ENCODE measurements at places on chromosomes 2 and 18.

- DNase-seq: no peak
Observed at GRCh38 chr18:52136532-52136931, 203.5 kb upstream of the DCC start.

DNA sequence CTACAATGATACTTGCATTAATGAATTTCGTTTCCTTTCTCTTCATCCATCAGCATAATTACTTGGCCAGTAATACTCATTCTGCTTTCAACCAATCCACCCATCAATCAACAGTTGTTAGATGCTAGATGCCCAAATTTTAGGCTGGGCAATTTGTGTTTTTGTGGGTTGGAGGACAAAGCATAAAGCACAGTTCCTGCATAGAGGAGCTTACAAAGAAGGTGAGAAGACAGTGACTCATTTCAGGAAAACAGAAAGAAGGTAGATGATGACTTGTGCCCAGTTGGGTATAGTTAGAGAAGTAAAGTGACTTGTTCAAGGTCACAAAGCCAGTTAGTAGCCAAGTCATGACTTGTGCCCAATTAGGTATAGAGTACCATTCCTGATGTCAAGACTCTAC is 1186.8 kb upstream of the CELF4 start:
- no peak for DNase-seq

- DNase-seq: no peak
Observed at GRCh38 chr18:9987931-9988330, 74.1 kb downstream of the VAPA start.

DNA sequence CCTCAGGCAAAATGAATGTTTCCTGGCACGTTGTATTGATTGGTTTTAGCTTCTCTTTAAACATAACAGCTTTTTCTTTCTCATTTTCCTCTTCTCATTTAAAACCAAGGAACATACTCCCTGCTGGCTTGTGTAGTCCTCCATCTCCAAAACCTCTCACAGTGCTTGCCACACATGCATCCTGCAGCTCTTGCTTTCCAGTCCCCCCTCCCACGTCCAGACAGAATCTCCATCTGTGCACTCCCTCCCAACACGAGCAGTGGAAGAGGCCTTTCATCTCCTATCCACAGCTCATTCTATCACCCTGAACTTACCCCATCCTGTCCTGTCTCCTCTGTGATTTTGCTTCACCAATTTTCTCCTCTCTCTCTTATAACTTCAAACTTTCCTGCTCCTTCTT is 99.6 kb upstream of the THSD7B start:
- DNase-seq: no peak

- no peak for DNase-seq
Observed at GRCh38 chr18:3603421-3604234, 153.7 kb downstream of the TGIF1 start.

DNA sequence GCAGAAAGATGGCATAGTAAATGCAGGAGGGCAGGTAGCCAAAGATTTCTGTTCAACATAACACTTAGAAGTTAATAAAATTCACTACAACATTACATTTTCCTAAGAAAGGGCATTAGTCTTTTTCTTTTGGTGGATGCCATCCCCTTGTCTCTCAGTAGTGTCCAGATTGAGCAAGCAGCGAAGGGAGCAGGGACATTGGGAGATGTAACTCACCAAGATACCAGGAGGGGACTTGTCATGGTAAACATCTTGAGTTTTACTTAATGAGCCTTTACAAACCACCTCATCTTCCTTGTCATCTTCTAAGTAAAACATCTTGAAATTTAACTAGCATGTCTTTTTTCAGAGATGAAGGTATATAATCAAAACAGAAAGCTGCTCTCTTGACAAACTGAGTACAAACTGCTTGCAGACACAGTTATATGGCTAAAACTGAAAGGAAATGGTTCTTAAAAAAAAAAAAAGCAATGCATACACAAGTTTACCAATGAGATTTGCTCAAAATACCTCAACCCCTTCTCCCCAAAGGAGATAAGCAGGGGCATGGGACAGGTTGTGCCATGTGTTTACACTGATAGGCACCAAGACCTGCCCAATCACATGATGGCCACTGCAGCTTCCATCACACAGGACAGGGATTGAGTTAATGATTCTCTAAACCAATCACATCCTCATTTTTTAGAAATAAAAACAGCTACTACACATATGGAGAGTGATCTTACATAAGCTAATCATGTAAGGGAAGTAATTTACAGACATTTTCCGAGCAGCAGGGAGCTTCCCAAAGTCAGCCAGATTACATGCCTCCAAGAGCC is 30.3 kb downstream of the LPIN2 start:
- DNase-seq: no peak

DNA sequence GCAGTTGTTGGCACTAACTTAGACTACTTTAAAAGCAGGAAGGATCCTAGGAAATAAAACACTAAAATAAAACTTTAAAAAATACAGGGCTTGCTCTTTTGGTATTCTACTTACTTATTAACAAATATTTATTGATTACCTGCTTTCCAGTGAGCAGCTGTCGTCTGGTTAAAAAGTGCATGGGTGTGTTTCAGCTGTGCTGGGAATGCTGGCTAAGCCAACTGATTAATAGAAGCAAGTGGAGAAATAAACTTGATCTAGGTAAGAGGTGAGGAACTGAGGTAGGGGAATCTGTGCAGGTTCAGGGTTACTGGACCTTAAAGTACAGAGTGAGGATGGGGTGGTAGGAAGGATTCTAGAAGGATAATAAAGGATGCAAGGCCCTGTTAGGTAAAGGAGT is 110.8 kb downstream of the SPTBN1 start:
- DNase-seq: no peak

- no peak for DNase-seq
Observed at GRCh38 chr2:213164263-213164662, 12.9 kb upstream of the IKZF2 start.

DNA sequence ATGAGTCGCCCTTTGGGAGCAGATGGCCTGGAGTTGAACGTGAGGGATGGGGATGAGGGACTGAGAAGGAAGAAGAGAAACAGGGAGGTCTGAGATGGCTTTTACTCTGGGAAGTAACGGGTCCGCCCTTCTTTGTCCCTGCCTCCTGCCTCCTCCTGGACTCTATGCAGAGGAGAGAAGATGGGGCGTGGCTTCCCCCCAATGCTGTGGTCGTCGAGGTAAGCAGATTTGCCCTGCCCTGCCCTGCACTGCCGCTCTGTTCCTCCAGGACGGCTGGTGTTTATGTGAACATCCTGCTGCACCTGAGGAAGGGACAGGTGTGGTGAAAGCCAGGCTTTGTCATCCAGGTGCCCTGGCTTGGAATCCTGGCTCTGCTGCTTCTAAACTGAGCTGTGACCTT is 13.5 kb upstream of the NTSR2 start:
- no peak for DNase-seq

GRCh38 chr2:191264647-191265081 is 19.5 kb downstream of the MYO1B start:
- no peak for DNase-seq

GRCh38 chr2:156046900-156047299 is 285.6 kb downstream of the NR4A2 start:
- DNase-seq: no peak

Data from GM12891 (cell line).